Activated CD4-positive, alpha-beta T cell treated with anti-CD3 and anti-CD28 coated beads for 24 hours (primary cell): ENCODE measurements at places on chromosomes 6 and 20.
A peak's percentile ranks its signal among the peaks of the same experiment; 100 is the strongest.

GRCh38 chr6:37324131-37325033 lies 29.4 kb upstream of the RNF8 start:
- DNase-seq = no peak

DNA sequence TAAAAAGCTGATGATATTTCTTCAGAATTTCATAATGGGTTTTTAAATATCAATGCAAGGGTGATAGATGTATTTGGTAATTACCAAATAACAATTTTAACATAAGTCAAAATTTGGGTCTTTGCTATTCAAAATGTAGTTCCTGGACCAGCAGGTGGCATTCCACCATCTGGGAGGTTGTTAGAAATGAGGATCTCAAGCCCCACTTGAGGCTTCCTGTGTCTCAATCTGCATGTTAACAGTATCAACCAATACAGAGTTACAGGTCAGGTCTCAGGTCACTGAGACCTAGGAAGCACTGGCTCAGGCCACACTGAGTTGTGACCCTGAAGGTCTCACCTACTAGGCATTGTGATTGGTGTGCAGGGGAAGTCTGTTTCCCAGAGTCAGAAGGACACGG lies 57.2 kb upstream of the MTRF1L start:
- no peak for DNase-seq

GRCh38 chr6:132465530-132466485 lies 47.1 kb downstream of the STX7 start:
- no peak for DNase-seq

DNA sequence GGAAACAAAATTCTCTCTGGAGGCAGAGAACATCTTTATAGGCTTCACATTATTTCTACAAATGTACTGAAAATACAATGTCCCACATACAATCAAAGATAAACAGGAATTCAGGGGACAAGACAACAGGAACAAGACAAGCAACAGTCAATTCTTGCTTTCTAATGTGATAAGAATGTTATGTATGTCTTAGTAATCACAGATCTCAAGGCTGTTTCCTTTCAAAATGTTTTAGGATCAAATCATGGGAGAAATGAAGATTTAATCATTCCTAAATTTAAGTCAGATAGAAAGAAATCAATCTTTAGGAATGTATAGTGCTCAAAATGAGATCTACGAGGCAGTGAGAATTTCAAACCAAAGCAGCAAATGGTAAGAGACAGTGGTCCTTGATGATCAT lies 32.1 kb downstream of the NEDD9 start:
- no peak for DNase-seq

GRCh38 chr20:50327666-50328065 lies 137.0 kb downstream of the CEBPB start:
- no peak for DNase-seq

GRCh38 chr6:106517706-106518105 lies 111.6 kb downstream of the RTN4IP1 start:
- DNase-seq = no peak

- no peak for DNase-seq
Observed at GRCh38 chr6:69129046-69129445, 494.0 kb downstream of the ADGRB3 start.

GRCh38 chr20:61766921-61767610 lies 298.6 kb downstream of the TAF4 start:
- DNase-seq = no peak

DNA sequence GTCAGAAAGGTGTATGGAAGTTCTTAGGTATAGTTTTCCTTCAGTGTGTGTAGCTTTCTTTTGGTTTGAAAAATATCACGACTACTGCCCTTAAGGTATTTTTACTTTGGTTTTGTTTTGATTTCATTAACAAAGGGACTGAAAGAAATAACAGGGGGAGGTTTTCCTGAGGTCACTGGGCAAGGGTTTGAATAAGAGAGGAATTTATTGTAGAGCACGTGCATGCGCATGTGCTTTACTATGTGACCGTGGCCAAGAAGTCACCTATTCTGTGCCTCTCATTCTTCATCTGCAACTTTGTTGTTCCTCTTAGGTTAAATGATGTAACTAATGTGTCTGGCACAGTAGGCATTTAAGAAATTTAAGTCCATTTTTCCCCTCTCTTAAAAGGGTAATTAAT lies 4.1 kb upstream of the MAN1A1 start:
- no peak for DNase-seq

DNA sequence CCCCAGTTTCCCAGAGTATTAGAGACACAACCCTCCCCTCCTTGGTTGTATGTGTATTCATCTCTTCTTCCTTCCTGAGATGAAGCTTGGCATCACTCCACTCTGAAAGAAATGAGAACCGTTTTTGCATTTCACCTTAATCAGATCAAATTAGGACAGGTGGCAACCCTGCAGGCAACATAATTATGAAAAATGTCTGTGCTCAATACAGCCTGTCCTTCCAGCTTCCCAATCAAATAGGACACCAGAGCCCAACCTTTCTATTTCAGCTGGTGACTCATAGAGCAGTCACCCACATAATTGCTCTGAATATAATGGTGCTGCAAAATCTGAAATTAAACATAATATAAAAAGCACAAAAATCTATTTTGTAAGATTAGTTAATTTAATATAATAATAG lies 310.2 kb upstream of the AGPAT4 start:
- no peak for DNase-seq

DNA sequence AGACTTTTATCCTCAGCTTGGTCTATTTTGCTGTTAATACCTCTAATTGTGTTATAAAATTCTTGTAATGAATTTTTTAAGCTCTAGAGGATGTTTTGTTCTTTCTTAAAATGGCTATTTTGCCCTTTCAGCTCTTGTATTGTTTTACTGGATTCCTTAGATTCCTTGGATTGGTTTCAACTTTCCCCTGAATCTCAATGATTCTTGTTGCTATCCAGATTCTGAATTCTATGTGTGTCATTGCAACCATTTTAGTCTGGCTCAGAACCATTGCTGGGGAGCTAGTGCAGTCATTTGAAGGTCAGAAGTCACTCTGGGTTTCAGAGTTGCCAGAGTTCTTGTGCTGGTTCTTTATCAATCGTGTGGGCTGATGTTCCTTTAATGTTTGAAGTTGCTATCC lies 37.1 kb downstream of the OTOR start:
- no peak for DNase-seq

DNA sequence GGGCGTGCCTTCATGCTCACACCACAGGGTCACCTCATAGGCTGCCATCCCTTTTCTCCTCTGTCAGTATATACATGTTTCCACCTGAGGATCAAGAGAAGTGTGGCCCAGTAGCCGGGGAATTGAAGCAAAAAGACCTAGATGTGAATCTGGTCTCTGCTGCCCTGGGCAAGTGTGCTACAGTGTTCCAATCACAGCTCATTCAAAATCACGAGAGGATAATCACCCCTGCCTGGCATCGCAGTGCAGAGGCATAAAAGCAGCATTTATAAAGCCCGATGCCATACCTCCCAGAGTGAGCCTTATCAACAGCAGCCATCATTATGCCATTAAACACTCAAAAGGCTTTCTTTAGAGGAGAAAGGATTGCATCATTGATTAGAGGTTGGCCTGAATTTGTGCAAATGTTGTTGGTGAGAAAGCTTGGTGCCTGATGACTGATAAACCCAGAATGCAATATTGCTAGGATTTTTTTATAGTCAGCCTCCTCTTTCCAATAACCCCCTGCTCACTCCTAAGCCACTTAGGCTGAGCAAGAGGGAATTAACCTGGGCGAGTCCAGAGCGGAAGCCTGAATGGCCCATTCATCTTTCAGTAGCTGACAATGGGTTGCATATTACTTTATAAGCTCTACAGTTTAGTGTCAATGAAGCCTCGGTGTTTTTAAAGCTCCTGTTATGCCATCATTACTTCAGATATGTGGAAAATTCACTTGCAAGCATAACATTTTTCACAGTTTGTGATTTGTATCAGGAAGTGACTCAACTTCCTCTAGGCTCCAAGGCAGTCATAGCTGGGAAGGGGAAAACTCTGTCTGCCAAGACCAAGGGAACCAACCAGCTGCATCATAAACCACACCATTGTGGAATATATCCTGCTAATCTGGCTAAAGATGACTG lies 92.5 kb upstream of the NXT1 start:
- no peak for DNase-seq

- DNase-seq = no peak
Observed at GRCh38 chr20:10731190-10731965, 57.6 kb upstream of the JAG1 start.

- DNase-seq = no peak
Observed at GRCh38 chr6:55212156-55212555, 37.8 kb downstream of the HCRTR2 start.

GRCh38 chr6:72035486-72035885 lies 149.1 kb downstream of the RIMS1 start:
- DNase-seq = no peak

DNA sequence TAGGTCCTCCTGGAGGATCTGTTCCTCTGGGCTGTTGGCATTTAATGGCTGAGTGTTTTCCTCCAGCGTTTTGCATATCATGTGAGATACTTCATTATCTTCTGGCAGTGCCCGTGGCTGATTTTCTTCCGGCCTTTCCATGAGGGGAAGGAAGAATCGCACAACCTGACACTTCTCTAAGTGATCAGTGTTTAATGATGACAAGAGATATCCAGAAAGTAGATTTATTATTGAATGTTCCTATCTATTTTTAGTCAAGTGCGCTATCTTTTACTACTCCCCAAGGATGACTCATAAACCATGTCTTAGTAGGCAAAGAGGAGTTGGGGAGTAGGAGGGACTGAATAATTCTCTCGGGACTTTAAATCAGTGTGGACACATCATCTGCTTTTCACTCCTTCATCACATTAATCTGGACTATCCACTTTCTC lies 149.7 kb downstream of the PLCB4 start:
- no peak for DNase-seq

DNA sequence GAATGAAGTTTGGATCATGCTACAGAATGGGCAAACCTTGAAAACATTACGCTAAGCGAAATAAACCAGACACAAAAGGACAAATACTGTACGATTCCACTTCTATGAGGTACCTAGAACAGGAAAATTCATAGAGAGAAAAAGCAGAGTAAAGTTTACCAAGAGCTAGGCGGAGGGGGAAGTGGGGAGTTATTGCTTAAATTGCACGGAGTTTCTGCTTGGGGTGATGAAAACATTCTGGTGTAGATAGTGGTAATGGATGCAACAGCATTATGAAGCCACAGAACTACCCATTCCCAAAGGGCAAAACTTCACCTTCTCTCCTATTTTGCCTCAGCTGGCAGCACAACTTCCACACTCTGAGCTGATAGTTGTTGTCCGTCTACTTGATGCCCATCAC lies 6.4 kb upstream of the PDYN start:
- no peak for DNase-seq

GRCh38 chr6:156960525-156960924 lies 183.3 kb downstream of the ARID1B start:
- no peak for DNase-seq

GRCh38 chr20:1402149-1402548 lies 9.3 kb upstream of the FKBP1A start:
- DNase-seq = no peak

GRCh38 chr6:109867009-109867969 lies 110.8 kb upstream of the GPR6 start:
- DNase-seq = no peak

- DNase-seq = no peak
Observed at GRCh38 chr6:164928728-164929407, 380.5 kb downstream of the C6orf118 start.

DNA sequence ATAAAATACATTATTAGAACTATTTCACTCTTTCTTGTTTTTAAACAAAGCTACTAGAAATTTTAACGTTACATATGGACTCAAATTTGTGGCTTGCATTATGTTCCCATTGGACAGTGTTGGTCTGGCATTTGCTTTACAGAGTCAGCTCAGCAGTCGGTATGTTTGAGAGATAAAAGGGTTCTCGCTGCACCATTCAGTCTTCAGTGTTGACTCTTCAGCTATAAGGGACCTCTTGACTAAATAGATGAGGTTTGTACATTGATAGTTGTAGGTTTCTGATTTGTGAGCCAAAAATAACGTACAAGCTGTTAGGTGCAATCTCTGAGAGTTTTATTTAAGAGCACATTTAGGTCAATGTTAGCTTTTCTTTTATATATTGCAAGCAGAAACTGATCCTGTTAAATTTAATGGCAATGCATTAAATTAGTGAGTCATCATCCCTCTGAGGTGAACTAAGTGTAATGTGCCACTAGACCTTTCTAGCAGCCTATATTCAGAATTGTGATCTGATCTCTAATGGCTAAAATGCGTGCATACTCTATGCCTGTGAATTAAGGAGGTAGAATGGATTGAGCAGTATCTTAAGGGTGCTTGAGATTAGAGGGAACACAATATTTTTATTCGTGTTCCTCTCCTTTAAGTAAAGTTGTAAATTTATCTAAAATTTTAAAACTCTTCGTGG lies 485.6 kb upstream of the SYNCRIP start:
- DNase-seq = no peak

- DNase-seq = peak; percentile 70
Observed at GRCh38 chr6:157021993-157022740, 245.0 kb downstream of the ARID1B start.

- no peak for DNase-seq
Observed at GRCh38 chr6:68559716-68560115, 75.4 kb upstream of the ADGRB3 start.

GRCh38 chr6:53986721-53987521 lies 124.3 kb upstream of the MLIP start:
- no peak for DNase-seq

DNA sequence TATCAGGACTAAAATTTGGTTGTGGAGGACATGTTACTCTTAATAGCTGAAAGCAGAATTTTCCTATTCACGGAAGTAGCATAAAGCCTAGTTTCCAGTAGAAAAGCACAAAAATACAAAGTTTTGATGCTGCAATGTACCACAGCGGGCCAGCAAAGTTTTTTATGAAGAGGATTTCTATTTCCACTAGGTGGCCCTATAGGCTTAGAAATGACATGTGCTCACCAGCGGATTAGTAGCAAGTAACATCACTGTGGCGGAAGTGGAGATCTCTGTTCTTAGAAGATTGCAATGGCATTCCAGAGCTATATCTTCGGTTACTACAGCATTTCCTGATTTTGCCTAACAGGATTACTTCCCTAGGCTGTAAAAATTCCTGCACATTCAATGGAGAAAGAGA lies 1219.0 kb upstream of the EYS start:
- no peak for DNase-seq

DNA sequence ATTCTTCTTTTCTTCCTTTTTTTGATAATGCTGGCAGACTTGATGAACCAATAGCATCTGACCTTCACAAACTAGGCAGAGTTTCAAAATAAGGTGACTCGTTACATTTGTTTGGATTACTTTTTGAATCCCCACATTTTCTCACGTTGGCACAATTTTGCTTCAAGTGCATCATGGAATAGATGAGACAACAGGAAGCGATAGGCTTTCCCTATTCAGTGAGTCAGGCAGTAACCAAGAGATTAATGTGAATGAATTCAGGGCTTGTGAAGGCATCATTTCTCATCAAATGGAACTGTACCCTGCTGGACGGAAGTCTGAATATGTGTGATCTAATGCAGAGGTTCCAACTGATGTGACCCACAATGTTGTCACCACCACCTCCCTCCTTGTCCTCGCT lies 10.7 kb downstream of the RFPL4B start:
- no peak for DNase-seq

DNA sequence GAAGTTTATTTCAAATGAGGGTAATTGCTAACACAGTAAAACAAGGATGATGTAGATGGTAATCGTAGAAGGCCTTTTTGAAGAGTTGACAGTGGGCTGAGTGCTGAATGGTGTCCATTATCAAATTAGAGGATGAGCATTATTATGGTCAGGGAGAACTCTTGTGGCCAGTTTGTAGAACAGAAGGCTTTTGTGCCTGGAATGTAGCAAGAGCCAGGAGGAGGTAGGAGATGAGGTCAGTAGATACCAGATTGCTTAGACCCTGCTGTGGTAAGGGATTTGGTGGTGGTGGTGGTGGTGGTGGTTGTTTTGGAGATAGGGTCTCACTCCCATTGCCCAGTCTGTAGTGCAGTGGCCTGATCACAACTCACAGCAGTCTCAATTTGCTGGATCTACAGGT lies 6.2 kb downstream of the CSE1L start:
- DNase-seq = no peak
